ENCODE measurements at places on chromosomes 11 and 22.

- no peak for DNase-seq
Observed at GRCh38 chr11:121391914-121392313, 60.2 kb upstream of the SORL1 start.

DNA sequence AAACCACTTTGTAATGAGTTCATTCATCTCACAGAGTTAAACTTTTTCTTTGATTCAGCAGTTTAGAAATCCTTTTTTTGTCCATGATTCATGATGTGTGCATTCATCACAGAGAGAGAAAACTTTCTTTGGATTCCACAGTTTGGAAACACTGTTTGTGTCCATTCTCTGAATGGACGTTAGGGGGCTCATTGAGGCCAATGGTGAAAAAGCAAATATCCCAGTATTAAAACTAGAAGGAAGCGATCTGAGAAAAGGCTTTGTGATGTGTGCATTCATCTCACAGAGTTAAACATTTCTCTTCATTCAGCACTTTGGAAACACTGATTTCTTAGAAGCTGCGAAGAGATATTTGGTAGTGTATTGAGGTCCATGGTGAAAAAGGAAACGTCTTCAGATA is 155.6 kb upstream of the TRIM48 start:
- DNase-seq, result peak; percentile 23

- peak; percentile 2 for DNase-seq
Observed at GRCh38 chr22:29343313-29343805, 27.9 kb upstream of the RASL10A start.

DNA sequence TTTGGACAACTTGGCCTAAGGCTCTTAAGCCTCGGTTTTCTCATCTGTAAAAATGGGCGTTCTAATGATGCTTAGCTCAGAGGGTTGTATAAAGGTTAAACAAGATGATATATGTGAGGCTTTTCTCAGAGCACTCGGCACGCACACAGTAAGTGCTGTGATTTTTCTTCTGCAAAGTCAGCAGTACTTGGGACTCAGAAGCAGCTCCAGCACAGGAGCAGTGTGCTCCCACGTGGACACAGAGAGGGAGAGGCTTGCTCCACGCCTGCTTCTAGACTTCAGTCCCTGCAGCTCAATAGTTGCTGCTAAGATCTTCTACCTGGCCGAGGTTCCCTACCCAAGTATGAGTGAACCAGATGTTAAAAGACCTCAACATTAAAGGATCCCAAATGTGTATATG is 39.9 kb upstream of the PHF21A start:
- DNase-seq, result no peak

- DNase-seq, result no peak
Observed at GRCh38 chr11:12150831-12151382, 40.5 kb downstream of the MICAL2 start.

Data from DMS53 (cell line).